ENCODE measurements at places on chromosomes 7 and 10. TPM values are rescaled to one million over a fixed set of nuclear protein-coding genes. Genes with fewer than 3 reads are reported as not detected.

Gene GPR26
- not detected for total RNA-seq

Gene COL28A1
- 10.2 TPM for total RNA-seq

Gene CYP3A5
- total RNA-seq = 11.0 TPM

Gene SHH
- total RNA-seq = 4.1 TPM

Gene C10orf62
- 0.21 TPM for total RNA-seq

Gene GARIN1A
- total RNA-seq = 0.48 TPM

Gene PROSER2
- 23.9 TPM for total RNA-seq

Gene TCAF2
- total RNA-seq = 2.6 TPM

Gene SSMEM1
- total RNA-seq = not detected

Gene SLC26A5
- total RNA-seq = 0.77 TPM

DNA sequence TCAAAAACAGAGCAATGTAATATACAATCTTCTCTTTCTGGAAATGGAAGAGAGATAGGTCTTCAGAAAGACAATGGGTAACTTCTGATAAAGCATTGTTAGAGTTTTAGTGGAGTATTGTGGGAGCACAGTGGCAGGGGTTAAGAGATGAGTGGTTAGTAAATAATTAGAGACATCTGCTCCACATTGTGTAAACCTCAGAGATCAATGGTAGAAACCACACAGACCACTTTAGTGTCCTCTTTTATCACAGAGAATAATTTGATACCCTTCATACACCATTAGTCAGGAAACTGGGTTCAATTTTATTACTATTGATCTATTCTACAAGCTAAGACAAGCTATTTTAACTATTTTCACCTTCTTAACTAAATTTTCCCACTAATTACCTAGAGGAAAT lies 35.9 kb upstream of the MAGI2 start:
- H3K4me3 ChIP-seq = no peak overlapping the region
- no peak for DNase-seq
- no peaks in the 10 kb centered on the region for H3K4me1 ChIP-seq
- H3K36me3 ChIP-seq = no peaks in the 10 kb centered on the region

DNA sequence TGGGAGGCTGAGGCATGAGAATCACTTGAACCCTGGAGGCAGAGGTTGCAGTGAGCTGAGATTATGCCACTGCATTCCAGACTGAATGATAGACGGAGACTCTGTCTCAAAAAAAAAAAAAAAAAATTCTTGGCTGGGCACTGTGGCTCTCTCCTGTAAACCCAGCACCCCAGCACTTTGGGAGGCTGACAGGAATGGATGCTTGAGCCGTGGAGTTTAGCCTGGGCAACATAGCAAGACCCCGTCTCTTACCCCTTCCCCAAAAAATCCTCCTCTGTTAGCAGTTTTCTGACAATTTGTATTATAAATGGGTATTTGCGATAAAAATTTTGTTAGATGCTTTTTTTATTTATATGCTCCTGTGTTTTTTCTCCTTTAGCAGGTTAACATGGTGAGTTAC lies 11.0 kb downstream of the SAMD8 start:
- DNase-seq = no peak
- no peaks in the 10 kb centered on the region for H3K36me3 ChIP-seq
- peaks cover 17% of the 10 kb centered on the region for H3K4me1 ChIP-seq
- H3K27me3 ChIP-seq = no peaks in the 10 kb centered on the region
- H3K4me3 ChIP-seq = no peak overlapping the region

DNA sequence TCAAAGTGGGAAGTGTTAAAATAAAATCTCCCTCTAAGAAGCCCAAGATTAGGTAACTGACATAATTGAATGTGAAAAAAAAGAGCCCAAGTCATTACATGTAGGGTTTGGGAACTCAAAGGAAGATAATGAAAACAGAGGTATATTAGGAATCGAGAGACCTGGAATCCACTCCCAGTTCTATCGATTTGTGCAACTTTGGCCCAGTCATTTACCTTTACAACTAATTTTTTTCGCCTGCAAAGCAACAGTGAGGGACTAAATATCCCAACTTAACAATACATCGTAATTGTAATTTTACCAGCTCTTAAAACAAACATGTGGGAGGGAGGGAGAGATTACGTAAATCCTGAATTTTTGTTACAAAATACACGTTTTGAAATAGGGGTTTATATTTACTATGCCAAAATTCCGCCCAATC lies 1.4 kb downstream of the MINDY3 start:
- no peak overlapping the region for H3K4me3 ChIP-seq
- no peak overlapping the region for H3K27ac ChIP-seq
- no peaks in the 10 kb centered on the region for H3K36me3 ChIP-seq
- H3K27me3 ChIP-seq = peaks cover 12% of the 10 kb centered on the region
- DNase-seq = no peak
- peaks cover 9% of the 10 kb centered on the region for H3K4me1 ChIP-seq

- no peaks in the 10 kb centered on the region for H3K4me1 ChIP-seq
- H3K27me3 ChIP-seq = no peaks in the 10 kb centered on the region
- H3K4me3 ChIP-seq = no peak overlapping the region
- H3K27ac ChIP-seq = no peak overlapping the region
- H3K36me3 ChIP-seq = no peaks in the 10 kb centered on the region
These were observed 387.3 kb downstream of the HPSE2 start for GRCh38 chr10:98848361-98848760.

DNA sequence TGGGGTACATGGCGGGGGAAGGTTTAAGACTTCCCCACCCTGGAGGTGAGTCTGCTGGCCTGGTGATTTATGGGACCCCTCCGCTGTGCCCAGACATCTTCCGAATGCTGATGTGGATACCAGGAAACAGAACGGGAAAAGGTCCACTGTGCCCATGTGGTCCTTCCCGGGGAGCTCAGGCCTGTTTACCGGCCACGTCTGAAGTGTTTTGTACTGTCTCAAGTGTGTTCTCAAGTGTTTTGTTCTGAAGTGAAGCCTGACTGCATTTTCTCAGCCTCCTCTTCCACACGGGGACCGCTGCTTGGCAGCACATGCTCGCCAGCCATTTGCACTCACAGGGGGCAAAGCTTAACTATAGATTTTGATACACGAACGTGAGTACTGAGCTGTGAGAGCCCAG lies 127.2 kb downstream of the TEX36 start:
- H3K36me3 ChIP-seq = no peaks in the 10 kb centered on the region
- no peak overlapping the region for H3K27ac ChIP-seq
- no peaks in the 10 kb centered on the region for H3K27me3 ChIP-seq

DNA sequence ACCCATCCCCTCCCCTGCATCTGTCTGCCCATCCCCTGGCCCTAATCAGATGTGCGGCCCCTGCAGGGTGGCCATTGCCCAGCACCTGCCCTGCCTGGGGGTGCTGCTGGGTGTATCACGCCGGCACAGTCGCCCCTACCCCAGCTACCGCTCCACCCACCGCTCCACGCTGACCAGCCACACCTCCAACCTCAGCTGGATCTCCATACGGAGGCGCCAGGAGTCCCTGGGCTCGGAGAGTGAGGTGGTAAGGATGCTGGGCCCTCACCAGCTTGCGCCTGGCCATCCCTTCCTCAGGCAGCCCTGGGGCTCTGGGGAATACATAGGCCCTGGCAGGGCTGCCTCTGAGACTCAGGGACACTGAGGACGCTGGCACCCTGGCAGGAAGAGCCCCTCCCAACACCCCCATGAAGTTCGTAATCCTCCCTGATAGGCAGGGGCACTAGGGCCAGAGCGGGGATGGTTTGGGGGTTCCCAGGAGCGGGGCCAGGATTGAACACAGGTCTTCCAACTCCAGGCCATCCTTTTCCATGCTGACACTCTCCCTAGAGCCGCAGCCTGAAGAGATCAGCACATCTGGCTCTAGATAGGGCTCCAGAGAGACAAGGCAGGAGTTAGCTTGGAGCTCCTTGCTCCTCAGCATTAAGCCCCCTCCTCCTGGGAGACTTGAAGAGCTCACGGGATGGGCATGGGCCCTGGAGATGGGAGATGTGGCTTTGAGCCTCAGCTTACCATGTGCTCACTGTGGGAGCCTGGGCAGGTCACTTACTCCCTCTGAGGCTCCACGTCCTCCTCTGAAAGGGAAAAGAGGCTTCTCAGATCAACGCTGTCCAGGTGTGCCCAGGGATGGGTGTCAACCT lies 5.9 kb upstream of the LDB3 start:
- DNase-seq = no peak
- peak overlapping the region; percentile 82 for H3K27ac ChIP-seq
- H3K27me3 ChIP-seq = no peaks in the 10 kb centered on the region
- no peak overlapping the region for H3K4me3 ChIP-seq
- no peaks in the 10 kb centered on the region for H3K36me3 ChIP-seq

DNA sequence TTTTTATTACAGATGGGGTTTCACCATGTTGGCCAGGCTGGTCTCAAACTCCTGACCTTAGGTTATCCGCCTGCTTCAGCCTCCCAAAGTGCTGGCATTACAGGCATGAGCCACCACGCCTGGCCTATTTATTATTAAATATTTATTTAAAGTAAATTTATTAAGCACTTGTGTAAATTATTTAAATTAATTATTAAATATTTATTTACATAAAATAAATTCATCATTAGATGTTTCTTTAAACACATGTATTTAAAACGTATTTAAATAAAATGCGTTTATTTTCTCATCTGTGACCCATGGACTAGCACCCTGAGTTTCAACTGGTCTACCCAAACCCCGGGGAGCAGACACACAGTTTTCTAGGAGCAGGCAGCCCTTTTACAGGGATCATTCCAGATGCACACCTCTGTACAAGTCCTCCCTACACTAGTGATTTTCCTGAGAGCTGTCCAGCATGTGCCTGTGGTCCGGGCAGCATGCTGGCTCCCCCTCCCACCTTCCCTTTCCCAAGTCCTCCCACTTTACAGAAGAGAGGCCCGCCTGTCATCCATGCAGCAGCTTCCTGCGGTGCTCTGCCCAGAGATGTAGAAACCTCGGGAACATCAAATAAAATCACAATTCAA lies 89.2 kb upstream of the ATP6V0A4 start:
- no peak for DNase-seq
- H3K4me1 ChIP-seq = no peaks in the 10 kb centered on the region
- H3K27me3 ChIP-seq = no peaks in the 10 kb centered on the region
- H3K4me3 ChIP-seq = no peak overlapping the region
- H3K27ac ChIP-seq = no peak overlapping the region
- H3K36me3 ChIP-seq = no peaks in the 10 kb centered on the region

DNA sequence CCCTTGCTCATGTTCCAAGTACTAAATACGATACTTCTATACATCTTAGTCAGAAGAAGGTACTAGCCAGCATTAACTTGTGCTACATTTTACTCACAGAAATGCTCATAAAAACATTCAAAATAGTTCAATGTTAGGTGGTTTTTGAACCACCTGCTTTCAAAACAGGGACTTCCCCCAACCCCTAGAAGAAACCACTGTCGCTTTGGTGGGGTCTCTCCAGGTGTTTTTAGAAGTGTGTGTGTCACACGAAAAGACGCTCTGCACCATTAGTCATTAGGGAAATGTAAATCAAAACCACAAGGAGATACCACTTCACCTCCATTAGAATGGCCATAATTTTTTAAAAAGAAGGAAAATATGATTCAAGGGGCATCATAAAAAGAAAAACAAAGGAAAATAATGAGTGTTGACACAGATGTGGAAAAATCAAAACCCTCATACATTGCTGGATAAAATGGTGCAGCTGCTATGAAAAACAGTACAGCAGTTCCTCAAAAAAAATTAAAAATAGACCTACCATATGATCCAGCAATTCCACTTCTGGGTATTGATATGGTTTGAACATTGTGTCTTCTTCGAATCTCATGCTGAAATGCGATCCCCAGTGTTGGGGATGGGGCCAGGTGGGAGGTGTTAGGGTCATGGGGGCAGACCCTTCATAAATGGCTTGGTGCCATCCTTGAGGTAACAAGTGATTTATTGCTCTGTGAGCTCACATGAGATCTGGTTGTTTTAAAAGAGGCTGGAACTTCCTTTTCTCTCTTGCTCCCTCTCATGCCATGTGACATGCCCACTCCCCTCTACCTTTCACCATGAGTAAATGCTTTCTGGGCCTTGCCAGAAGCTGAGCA lies 74.2 kb downstream of the MALSU1 start:
- no peaks in the 10 kb centered on the region for H3K27me3 ChIP-seq
- H3K27ac ChIP-seq = no peak overlapping the region
- no peak overlapping the region for H3K4me3 ChIP-seq
- H3K36me3 ChIP-seq = no peaks in the 10 kb centered on the region
- H3K4me1 ChIP-seq = peaks cover 6% of the 10 kb centered on the region
- DNase-seq = no peak

DNA sequence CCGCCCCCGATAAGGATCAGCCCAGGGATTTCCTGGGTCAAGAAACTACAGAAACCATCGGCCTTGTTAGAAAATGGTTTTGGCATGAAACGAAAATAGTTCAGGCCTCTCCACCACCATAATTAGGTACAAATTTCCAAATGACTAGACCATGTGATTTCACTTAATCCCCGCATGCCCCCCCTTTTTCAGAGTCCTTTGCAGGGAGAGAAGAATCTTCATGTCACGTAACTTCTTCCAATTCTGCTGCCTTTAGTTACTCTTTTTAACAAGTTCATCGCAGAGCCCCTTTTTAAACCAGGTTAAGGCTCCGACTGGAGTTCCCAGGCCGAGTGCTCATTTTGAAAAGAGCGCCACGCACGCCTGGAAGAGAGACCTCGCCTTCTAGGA lies 3.4 kb downstream of the PDGFA start:
- peaks cover 10% of the 10 kb centered on the region for H3K27me3 ChIP-seq
- H3K4me3 ChIP-seq = no peak overlapping the region
- H3K4me1 ChIP-seq = peaks cover 20% of the 10 kb centered on the region

DNA sequence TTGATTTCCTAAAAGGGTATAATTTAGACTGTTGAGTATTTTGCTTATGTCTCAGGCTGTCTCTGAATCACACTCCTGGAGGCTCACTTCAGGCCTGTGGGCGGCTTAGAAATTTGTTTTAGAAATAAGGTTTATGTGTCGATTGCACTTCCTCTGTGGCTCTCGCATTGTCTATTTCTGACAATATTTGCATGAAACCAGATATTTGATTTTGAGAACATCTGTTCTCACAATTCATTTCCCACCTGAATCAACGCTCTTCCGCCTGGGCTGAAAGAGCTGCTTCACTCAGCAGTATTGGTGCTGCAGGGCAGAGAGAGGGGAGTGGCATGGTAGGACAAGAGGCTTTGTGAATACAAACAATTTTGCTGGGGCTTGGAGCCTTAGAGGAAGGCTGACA lies 262.0 kb downstream of the ADRA2A start:
- no peaks in the 10 kb centered on the region for H3K4me1 ChIP-seq
- H3K27me3 ChIP-seq = no peaks in the 10 kb centered on the region
- DNase-seq = no peak
- no peak overlapping the region for H3K27ac ChIP-seq
- no peaks in the 10 kb centered on the region for H3K36me3 ChIP-seq

DNA sequence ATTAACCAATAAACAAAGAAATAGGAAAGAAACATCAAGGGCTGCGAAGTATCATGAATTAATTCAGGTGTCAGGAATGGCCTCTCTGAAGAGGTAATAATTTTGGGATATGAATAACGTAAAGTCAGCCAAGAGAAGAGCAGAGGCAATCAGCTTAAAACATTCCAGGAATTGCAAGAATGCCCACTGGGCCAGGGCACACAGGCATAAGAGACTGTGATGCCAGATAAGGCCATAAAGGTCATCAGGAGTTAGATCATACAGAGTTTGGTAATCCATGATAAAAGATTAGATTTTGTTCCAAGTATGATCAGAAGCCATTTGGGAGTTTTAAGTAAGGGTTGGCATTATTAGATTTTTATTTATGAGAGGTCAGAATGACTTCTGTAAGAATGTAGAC lies 53.2 kb upstream of the ABCB4 start:
- no peak overlapping the region for H3K4me3 ChIP-seq
- no peaks in the 10 kb centered on the region for H3K27me3 ChIP-seq
- DNase-seq = no peak
- H3K36me3 ChIP-seq = no peaks in the 10 kb centered on the region
- no peak overlapping the region for H3K27ac ChIP-seq
- no peaks in the 10 kb centered on the region for H3K4me1 ChIP-seq

GRCh38 chr10:81820418-81820817 lies 54.6 kb upstream of the NRG3 start:
- no peak overlapping the region for H3K27ac ChIP-seq
- no peaks in the 10 kb centered on the region for H3K4me1 ChIP-seq
- no peaks in the 10 kb centered on the region for H3K27me3 ChIP-seq
- H3K36me3 ChIP-seq = no peaks in the 10 kb centered on the region

Measured in lung (tissue), 17 donors.